ENCODE measurements at places on chromosomes 16 and 17. TPM values are rescaled to one million over a fixed set of nuclear protein-coding genes. Genes with fewer than 3 reads are reported as not detected.

P2RX1 gene
- total RNA-seq = not detected

SMIM5 gene
- total RNA-seq = not detected

EFNB3 gene
- total RNA-seq = 4.2 TPM

LGALS9 gene
- 1.1 TPM for total RNA-seq

ARL16 gene
- total RNA-seq = 22.7 TPM

PIGW gene
- total RNA-seq = 16.8 TPM

CCDC78 gene
- total RNA-seq = 2.7 TPM

PMP22 gene
- total RNA-seq = 4.6 TPM

CCL1 gene
- not detected for total RNA-seq

RNF135 gene
- total RNA-seq = 12.6 TPM

KRT33A gene
- total RNA-seq = not detected

RTN4RL1 gene
- 4.2 TPM for total RNA-seq

TP53TG3B gene
- not detected for total RNA-seq

HBA1 gene
- not detected for total RNA-seq

TOX3 gene
- total RNA-seq = not detected

CCR7 gene
- not detected for total RNA-seq

GP1BA gene
- total RNA-seq = not detected

DNAI2 gene
- total RNA-seq = not detected

TMC5 gene
- 0.65 TPM for total RNA-seq

SHISA9 gene
- total RNA-seq = 0.07 TPM

ASPA gene
- total RNA-seq = not detected

OTOA gene
- total RNA-seq = 0.07 TPM

MYL11 gene
- total RNA-seq = not detected

NOG gene
- total RNA-seq = 6.1 TPM

CCL14 gene
- total RNA-seq = not detected

TP53TG3 gene
- total RNA-seq = not detected

CD79B gene
- not detected for total RNA-seq

ZNF423 gene
- total RNA-seq = 0.07 TPM

ATP1B2 gene
- total RNA-seq = not detected

CAPNS2 gene
- 5.6 TPM for total RNA-seq

DLX3 gene
- total RNA-seq = 1.2 TPM

AFMID gene
- 15.0 TPM for total RNA-seq

INPP5K gene
- 15.5 TPM for total RNA-seq

CMTM2 gene
- not detected for total RNA-seq

POLDIP2 gene
- total RNA-seq = 88.7 TPM

TBKBP1 gene
- total RNA-seq = 7.3 TPM

MGAT5B gene
- total RNA-seq = 0.65 TPM

ZPBP2 gene
- total RNA-seq = not detected

PLK1 gene
- 55.4 TPM for total RNA-seq

COPRS gene
- total RNA-seq = 53.9 TPM

TNFRSF13B gene
- total RNA-seq = not detected

OTOP2 gene
- not detected for total RNA-seq

CCL4L2 gene
- total RNA-seq = not detected

NEUROD2 gene
- total RNA-seq = not detected

NLRC5 gene
- total RNA-seq = 8.4 TPM

CCT6B gene
- 0.60 TPM for total RNA-seq

C16orf92 gene
- total RNA-seq = not detected

OR3A3 gene
- not detected for total RNA-seq

TSPAN10 gene
- 0.67 TPM for total RNA-seq

SDK2 gene
- 3.0 TPM for total RNA-seq

KRT39 gene
- not detected for total RNA-seq

ZMYND15 gene
- 0.31 TPM for total RNA-seq

CD19 gene
- not detected for total RNA-seq

WWP2 gene
- 26.3 TPM for total RNA-seq

GPR139 gene
- total RNA-seq = not detected

RHBDL1 gene
- 2.0 TPM for total RNA-seq

SLC35G6 gene
- not detected for total RNA-seq

ITPRIPL2 gene
- 18.1 TPM for total RNA-seq

Measured in foreskin keratinocyte (primary cell).